ENCODE measurements at places on chromosomes 2 and 18. TPM values are rescaled to one million over a fixed set of nuclear protein-coding genes. Genes with fewer than 3 reads are reported as not detected.
A peak's percentile ranks its signal among the peaks of the same experiment; 100 is the strongest.

The CAPN13 gene
- total RNA-seq: not detected

GRCh38 chr2:101736861-101737291, 39.4 kb downstream of the MAP4K4 start:
- peak; percentile 69 for DNase-seq

The UGT1A9 gene
- total RNA-seq: not detected

DNA sequence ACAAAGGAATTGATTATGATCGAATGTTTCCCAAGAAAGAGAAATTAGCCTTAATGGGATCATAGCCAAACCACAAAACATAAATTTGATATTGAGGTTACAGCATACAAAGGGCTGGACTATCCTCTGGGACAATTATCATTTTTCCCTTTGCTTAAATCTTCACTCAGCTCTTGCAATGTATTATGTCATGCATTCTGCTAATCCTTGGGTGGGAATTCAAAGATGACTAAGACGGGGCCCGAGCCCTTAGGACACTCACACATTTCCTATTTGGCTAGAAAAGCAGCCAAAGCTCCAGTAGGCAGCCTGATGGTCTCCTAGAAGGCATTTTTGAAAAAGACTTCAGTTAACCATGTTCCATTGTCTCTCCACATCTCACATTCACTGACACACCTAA, 17.2 kb upstream of the NMI start:
- no peak for DNase-seq

The ANTXR1 gene
- total RNA-seq: not detected

The POTEC gene
- total RNA-seq: not detected

DNA sequence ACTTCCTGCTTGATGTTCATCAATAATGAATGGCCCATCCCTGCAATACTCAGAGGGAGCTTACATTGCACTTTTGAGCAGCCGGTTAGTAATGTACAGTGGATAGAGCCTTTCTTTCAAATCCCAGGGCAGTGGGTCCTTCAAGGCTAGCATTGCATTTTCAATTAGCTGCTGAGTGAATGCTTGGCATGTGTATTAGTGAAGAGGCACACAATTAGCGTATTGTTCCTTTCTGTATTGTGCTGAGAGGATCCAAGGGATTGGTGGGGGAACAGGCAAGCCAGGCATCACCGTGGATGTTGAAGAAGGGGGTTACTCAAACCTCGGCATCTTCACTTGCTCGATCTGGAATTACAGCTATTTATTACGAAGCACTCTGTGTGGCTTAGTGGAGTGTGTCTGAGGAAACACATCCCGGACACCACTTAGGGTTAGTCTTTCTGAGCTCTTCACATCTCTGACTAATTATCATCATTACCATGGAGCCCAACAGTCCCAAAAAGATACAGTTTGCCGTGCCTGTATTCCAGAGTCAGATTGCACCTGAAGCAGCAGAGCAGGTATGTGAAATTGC, at the start of gene PPP1R1C:
PPP1R1C (plus strand) TSS at position 222 of the 574 bp plus-strand sequence; CDS start at position 480, 258 bp downstream.
- no peak for DNase-seq

GRCh38 chr2:126777620-126777978, 121.1 kb upstream of the TEX51 start:
- no peak for DNase-seq

- DNase-seq: no peak
These were observed 108.0 kb downstream of the TWIST2 start for GRCh38 chr2:238955648-238956531.

The SCN7A gene
- total RNA-seq: not detected

GRCh38 chr2:172462849-172463381, 35.5 kb downstream of the ITGA6 start:
- DNase-seq: peak; percentile 34

The ARHGEF33 gene
- total RNA-seq: not detected

DNA sequence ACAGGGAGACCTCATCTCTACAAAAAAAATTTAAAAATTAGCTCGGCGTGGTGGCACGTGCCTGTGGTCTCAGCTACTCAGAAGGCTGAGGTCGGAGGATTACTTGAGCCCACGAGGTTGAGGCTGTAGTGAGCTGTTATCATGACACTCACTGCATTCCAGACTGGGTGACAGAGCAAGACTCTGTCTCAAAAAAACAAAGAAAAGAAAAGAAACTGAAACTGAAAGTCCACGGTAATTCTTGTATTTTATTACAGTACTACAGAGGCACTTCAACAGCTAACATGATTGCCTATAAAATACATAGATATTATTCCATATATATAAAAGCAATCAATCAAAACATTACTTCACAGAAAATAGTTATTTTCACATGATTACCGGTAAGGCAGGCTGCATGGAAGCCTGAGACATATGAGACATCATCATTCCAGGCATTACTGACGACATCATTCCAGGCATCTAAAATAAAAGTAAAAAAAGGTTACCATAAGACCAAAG, 23.1 kb downstream of the PRPF40A start:
- peak; percentile 42 for DNase-seq

DNA sequence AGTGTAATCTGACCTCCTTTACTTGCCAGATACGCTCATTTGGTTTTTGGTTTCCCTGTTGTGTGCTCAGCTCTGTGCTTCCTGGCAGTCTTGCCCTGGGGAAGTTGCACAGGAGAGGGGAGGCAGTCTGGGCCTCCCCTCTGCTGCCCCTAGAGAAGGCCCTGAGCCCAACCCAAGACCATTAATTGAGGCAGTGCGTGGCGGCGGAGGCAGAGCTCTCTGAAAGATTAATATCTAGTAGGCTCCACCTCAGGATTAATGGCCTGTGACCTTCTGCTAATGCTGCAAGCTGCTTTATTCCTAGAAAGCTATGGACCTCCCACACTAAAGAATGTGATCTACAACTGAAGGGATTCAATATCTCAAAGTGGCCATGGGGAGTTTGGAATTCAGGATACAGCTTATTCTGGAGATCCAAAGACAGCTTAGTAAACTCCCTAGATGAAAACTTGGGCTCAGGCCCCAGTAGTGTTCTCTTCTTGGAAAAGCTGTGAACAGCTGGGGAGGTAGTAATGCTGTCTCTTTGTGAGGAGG, 41.4 kb upstream of the MAPRE2 start:
- no peak for DNase-seq

- no peak for DNase-seq
These were observed 457.3 kb downstream of the XIRP2 start for GRCh38 chr2:167345559-167345958.

- peak; percentile 59 for DNase-seq
These were observed 183.4 kb downstream of the MYO3B start for GRCh38 chr2:170361090-170361936.

DNA sequence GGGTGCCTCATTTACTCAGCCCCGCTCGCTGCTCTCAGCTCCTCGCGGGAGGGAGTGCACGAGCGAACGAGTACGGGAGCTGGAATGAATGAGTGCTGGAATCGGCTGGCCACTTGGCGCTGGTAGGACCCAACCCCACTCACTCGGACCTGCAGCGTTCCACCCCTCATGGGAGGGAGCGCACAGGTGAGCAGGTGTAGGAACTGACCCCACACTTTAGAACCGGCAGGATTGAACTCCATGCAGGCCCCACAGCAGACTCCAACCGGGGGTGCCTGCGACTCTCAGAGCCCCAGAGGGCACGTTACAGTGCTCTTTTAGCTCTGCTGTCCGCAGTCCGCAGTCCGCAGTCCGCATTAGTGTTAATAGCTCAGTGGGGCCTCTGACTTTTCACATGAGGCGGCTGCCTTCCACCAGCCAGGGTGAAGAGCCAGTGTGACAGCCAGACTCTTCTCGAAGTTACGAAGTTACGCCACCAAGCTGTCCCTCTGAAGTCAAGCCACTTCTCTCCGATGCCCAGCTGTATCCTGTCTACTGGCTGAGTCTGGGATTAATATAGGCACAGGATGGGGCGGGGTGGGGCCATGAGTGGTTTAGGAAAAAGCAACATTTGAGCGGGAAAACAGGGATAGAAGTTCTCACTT, 102.7 kb upstream of the ARHGAP15 start:
- no peak for DNase-seq

DNA sequence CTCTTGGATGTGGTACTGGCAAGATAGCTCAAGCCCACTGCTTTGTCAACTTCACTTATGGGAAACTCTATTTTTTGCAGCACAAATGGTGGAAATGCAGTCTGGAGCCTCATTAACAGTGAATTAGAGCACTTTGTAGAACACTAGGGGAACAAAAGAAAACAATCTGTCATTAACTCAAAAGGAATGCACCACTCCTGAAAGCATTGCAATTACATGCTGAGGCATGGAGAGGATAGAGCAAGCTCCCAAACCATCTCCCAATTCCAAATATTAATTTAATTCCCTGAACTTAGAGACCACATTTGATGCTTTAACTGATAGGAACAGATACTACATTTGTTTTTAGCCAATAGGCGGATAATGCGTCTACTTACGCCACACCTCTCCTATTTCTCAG, 32.8 kb upstream of the TANC1 start:
- DNase-seq: no peak

The ZBTB7C gene
- total RNA-seq: 0.05 TPM

DNA sequence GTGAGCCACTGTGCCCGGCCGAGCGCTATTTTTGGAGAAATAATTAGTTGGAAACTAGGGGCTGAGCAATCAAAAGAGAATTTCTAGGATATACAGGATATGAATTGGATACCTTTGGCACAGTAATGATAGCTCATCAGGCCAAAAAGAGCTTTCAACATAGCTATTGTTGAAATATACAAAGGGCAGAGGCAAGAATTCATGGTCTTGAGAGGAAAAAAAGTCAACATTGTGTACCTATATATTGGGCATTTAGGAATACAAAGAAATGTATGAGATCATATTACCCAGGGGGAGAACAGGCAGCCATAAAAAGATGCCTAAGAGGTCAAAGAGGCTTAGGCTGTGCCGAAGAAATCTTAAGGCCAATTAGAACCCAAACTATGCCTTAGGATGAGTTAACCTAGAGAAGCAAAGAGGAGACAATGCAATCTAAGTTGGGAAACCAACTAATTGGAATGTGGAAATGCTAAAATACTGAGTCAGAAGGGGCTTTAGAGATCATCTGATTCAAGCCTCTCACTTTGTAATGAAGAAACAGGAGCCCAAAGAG, 99.0 kb downstream of the RBBP8 start:
- no peak for DNase-seq

DNA sequence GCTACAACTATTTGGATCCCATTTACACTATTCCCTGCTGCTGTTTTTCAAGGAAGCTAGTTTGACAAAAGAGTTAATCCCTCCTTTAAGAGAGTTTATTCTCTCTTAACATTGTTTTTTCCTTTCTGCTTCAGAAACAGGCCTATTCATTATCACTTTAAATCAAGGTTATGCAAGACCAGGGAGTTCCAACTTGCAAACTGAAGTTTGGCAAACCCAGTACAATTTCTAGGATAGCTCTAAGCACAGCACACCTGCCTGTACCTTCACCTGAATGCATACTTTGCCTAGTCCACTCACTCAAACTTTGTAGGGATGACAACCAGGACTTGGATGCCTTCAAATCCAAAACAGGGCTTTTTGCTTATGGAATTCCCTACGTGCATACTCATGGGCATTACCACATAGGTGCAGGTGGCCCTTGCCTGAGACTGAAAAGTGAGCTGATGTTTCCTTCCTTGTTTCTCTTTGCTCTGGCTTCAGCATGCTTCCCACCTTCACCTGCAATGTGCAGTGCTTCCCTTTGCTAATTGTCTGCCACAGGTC, 193.8 kb upstream of the MMADHC start:
- DNase-seq: no peak

- DNase-seq: no peak
These were observed 210.9 kb downstream of the TWIST2 start for GRCh38 chr2:239058766-239059165.

GRCh38 chr2:207167099-207167923, 1.6 kb upstream of the KLF7 start:
- DNase-seq: no peak

The CREG2 gene
- not detected for total RNA-seq

The LYG1 gene
- 1.5 TPM for total RNA-seq

- no peak for DNase-seq
These were observed 5.6 kb downstream of the HAAO start for GRCh38 chr2:42786561-42787345.

The SNORC gene
- 4.0 TPM for total RNA-seq

- DNase-seq: no peak
These were observed 522.5 kb downstream of the GALR1 start for GRCh38 chr18:77772177-77772576.

- DNase-seq: no peak
These were observed 385.4 kb upstream of the SYT4 start for GRCh38 chr18:43662657-43663056.

The HTRA2 gene
- total RNA-seq: 74.3 TPM

GRCh38 chr2:64655873-64656272, 2.2 kb upstream of the SERTAD2 start:
- DNase-seq: peak; percentile 49

The MC5R gene
- not detected for total RNA-seq

DNA sequence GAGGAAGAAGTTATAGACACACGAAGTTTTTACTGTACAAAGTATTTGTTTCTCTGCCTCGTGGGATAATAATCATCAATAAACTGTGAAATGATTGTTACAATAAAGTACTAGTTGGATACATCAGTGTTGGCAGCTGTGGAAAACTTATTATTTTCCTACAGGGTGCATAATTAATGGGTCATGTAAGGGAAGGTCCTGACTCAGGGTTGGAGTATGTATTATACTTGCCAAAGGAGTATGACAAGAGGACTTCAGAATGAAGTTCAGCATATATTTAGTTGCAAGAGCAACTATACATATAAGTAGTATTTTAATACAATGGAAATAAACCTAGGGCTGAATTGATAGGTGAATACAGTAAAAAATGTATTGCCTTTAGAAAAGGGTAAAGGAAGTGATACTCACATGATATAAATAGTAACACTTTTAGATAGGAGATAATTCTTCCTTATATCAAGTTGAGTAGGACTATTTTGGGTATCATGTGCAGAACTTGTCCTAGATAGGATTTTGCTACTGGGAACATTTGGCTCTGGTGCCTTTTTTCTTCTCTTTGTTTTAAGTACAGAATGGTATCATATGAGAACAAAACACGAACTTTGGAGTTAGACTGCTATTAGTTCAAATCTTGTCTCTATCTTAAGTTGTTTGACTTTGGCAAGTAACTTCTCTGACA, 79.1 kb downstream of the PLCL1 start:
- DNase-seq: no peak

- no peak for DNase-seq
These were observed 6.9 kb upstream of the EPB41L5 start for GRCh38 chr2:120005834-120006521.

DNA sequence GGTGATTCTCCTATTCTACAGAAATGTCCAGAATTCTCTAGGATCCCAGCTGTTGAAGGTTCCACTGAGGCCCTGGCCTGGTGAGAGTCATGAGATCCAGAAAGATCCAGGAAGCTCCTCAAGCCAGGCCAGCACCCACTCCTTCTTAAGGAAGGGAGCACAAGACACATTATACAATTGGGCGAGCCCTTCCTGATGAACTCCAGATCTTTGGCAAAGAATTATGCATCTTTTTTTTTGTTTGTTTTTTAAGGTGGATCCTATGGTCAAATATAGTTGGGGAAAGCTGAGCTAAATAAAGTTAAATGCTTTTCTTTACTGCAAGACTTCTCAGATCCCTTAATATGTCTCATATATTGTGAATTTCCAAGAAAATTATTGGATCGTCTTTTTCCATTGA, 37.0 kb upstream of the LOXHD1 start:
- DNase-seq: no peak

GRCh38 chr2:237868631-237869342, 9.4 kb downstream of the RAMP1 start:
- DNase-seq: no peak

The ARHGEF4 gene
- 1.7 TPM for total RNA-seq

- no peak for DNase-seq
These were observed 139.7 kb downstream of the ROCK1 start for GRCh38 chr18:20971886-20972267.

The FOXI3 gene
- not detected for total RNA-seq

The NPPC gene
- total RNA-seq: 0.58 TPM

The POTEE gene
- 0.32 TPM for total RNA-seq

- DNase-seq: no peak
These were observed 871.9 kb upstream of the FSHR start for GRCh38 chr2:50026236-50026635.

All from activated T-cell treated with anti-CD3 and anti-CD28 coated beads, Interleukin-2, amount 50 U/mL, for 72 hours (primary cell).